ENCODE measurements at places on chromosomes 3 and 15.

- DNase-seq = no peak
Measured at GRCh38 chr3:164360738-164361406, 717.4 kb downstream of the SI start.

DNA sequence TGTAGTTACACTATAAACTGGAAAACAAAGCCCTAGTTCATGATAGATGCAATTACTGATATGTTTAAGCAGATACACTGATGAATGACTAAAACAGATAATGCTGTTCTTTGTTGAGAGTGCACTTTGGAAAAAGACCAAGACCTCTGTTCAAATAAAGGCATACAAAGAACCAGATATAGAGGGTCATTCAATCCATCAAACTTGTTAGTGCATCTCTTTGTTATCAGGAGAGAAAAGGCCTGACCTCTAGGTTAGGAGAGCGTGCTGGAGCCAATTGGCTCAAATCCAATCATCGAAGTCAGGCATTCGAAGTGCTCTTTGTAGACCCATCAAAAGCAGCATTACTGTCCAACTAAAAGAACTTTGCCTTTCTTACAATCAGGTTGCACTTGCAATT, 124.2 kb downstream of the TFG start:
- no peak for DNase-seq

- no peak for DNase-seq
Measured at GRCh38 chr3:149010504-149010951, 19.2 kb downstream of the GYG1 start.

DNA sequence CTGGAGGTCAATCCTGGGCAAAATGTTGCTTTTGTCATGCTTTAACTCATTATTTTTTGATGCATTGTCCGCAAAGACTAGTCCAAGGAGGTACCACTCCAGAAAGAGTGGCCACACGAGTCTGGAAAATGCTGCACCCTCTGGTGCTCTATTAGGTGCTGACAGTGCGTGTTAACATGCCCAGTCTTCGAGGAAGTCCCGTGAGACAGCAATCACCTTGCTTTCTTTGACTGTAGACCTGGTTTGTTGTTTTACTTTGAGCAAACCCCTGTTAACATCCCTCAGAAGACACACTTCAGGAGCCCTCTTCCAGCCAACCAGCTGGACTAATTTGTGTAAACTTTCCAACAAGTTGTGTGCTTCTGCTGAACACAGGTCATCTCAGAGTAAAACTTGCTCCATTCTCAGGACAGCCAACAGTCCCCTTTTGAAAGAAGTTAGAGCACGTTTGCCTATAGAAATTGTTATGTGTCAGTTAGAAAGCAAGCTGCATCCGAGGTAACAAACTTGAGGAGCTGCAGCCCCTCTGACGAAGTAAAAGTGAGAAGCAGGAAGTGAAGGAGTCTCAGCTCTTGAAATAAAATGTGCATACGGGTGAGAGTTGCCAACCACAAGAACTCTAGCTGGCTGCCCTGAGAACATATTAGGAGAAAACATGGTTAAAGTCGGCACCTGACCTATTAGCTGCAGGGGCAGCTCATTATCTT, 205.0 kb downstream of the LPP start:
- no peak for DNase-seq

Measured in NCI-H1436 treated with DMSO at 0.1 percent for 48 hours (cell line).